Activated CD4-positive, alpha-beta T cell treated with anti-CD3 and anti-CD28 coated beads for 36 hours (primary cell): ENCODE measurements at places on chromosomes 7 and 10. TPM values are rescaled to one million over a fixed set of nuclear protein-coding genes. Genes with fewer than 3 reads are reported as not detected.

GRCh38 chr10:7362471-7362870 is 48.4 kb downstream of the SFMBT2 start:
- no peak for DNase-seq

GRCh38 chr10:822661-823367 is 108.7 kb downstream of the LARP4B start:
- DNase-seq: no peak

- DNase-seq: no peak
Observed at GRCh38 chr7:137747359-137748031, 99.3 kb downstream of the DGKI start.

DNA sequence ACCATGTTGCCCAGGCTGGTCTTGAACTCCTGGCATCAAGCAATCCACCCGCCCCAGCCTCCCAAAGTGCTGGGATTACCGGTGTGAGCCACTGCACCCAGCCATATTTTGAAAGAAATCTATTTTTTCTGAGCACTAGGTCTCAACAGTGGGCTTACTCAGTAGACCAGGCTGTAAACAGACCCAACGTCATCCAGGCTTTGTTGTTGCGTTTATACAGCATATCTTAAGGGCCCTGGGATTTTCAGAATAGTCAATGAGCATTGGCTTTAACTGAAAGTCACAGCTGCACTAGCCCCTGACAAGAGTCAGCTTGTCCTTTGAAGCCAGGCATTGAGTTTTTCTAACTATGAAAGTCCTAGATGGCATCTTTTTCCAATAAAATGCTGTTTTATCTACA is 49.8 kb downstream of the STK17A start:
- DNase-seq: no peak

- no peak for DNase-seq
Observed at GRCh38 chr10:3735175-3735574, 49.8 kb downstream of the KLF6 start.

CPXM2 gene
- total RNA-seq: not detected

C10orf105 gene
- 0.34 TPM for total RNA-seq

CCDC3 gene
- total RNA-seq: 0.18 TPM

IFIT2 gene
- total RNA-seq: 43.5 TPM

RADIL gene
- total RNA-seq: 0.42 TPM

IGF2BP3 gene
- 1.1 TPM for total RNA-seq

AQP1 gene
- total RNA-seq: 0.16 TPM

VIPR2 gene
- 0.50 TPM for total RNA-seq
